ENCODE measurements at places on chromosomes 11 and 22. TPM values are rescaled to one million over a fixed set of nuclear protein-coding genes. Genes with fewer than 3 reads are reported as not detected.

DNA sequence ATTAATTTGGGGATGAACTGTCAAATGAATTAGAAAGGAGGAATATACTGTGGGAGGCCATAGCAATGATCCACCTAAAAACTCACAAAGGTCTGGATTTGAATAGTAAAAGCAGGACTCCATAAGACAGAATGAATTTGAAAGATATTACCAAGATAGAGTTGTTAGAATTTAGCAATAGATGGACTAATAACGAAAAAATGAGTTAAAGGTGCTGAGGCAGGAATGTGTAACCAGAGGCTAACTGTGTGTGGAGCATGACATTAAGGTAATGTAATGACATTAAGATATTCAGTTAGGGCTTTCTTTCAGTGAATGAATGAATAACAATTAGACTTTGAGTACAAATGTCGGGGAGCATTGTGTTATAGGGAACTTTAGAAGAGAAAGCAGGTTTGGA lies 51.3 kb downstream of the AASDHPPT start:
- H3K27ac ChIP-seq: no peak overlapping the region
- no peaks in the 10 kb centered on the region for H3K4me1 ChIP-seq
- no peaks in the 10 kb centered on the region for H3K27me3 ChIP-seq
- H3K36me3 ChIP-seq: no peaks in the 10 kb centered on the region
- DNase-seq: no peak

DNA sequence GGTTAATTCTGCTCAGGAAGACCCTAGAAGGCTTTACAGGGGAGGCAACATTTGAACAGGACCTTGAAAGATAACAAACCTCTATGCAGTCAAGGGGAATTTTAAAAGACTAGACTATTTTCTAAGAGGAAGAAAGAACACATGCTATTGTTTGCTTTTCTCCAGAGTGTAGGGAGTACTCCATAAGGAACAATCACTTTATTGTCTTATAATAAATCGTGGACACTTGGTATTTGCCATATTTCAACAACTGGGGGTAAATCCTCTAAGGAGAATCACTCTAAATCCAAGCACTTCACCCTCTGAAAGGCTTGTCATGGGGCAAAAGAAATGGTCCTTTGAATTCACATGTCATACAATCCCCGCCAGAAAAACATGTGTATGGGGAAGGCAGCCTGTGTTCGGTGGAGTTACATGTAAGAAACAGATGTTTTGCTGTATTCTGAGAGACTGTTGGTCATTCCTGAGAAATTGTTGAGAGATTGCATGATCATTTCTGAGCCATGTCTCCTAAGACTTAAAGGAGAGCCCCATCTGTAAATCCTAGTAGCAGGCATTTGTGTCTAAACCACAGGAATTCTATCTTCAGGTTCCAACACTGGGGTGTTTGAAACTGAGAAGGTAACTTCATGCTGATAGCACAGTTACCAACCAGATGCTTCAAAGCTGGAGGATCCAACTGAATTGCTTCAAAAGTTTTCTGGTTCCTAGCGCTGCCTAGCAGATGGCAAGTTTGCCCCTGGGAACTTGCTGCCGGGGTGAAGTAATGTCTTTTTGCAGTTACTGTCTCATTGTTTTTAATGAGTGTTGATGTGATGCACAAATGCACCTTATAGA lies 66.8 kb downstream of the FZD4 start:
- no peak for DNase-seq
- no peaks in the 10 kb centered on the region for H3K36me3 ChIP-seq
- H3K4me3 ChIP-seq: no peak overlapping the region
- H3K4me1 ChIP-seq: no peaks in the 10 kb centered on the region
- H3K27me3 ChIP-seq: no peaks in the 10 kb centered on the region
- no peak overlapping the region for H3K27ac ChIP-seq

- H3K4me1 ChIP-seq: peaks cover 20% of the 10 kb centered on the region
- DNase-seq: peak; percentile 73
- no peaks in the 10 kb centered on the region for H3K27me3 ChIP-seq
- peaks cover 11% of the 10 kb centered on the region for H3K36me3 ChIP-seq
- peak overlapping the region; percentile 90 for H3K4me3 ChIP-seq
Measured at GRCh38 chr22:31631436-31631835, 30.6 kb downstream of the PISD start.

- H3K4me3 ChIP-seq: no peak overlapping the region
- no peaks in the 10 kb centered on the region for H3K27me3 ChIP-seq
- H3K27ac ChIP-seq: no peak overlapping the region
- DNase-seq: peak; percentile 85
- no peaks in the 10 kb centered on the region for H3K36me3 ChIP-seq
Measured at GRCh38 chr11:64173616-64174355, 7.9 kb upstream of the MACROD1 start.

GRCh38 chr11:34329876-34330275 lies 27.9 kb downstream of the ABTB2 start:
- peaks cover 19% of the 10 kb centered on the region for H3K4me1 ChIP-seq
- H3K27me3 ChIP-seq: peaks cover 6% of the 10 kb centered on the region
- no peaks in the 10 kb centered on the region for H3K36me3 ChIP-seq
- H3K4me3 ChIP-seq: no peak overlapping the region
- DNase-seq: no peak
- H3K27ac ChIP-seq: no peak overlapping the region

- no peak for DNase-seq
- H3K4me1 ChIP-seq: no peaks in the 10 kb centered on the region
- no peak overlapping the region for H3K4me3 ChIP-seq
- H3K36me3 ChIP-seq: no peaks in the 10 kb centered on the region
- H3K27me3 ChIP-seq: peaks cover 10% of the 10 kb centered on the region
Measured at GRCh38 chr11:30578406-30578805, 7.7 kb downstream of the MPPED2 start.

DNA sequence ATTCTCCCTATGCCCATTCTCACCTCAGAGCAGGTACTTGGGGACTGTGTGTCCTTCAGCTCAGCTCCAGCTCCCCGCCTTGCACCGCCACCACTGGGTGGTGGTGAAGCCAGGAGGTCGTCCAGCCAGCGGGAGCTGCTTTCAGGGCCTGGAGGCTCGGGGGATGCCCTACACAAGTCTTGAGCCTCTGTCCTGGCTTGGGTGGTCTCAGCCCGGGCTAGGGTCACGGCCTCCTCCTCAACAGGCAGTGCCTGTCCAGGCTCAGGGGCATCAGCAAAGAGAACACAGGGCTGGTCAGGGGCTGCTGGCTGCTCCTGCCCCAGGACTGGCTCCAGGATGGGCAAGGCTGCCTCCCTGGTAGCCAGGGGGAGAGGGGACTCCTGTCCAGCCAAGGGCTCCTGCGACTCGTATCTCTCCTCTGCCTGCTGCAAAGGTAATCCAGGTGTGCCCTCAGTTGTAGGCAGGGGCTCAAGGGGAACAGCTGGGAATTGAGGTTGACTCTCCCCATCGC lies 12.2 kb downstream of the TNKS1BP1 start:
- H3K27me3 ChIP-seq: no peaks in the 10 kb centered on the region
- peaks cover 88% of the 10 kb centered on the region for H3K36me3 ChIP-seq
- H3K27ac ChIP-seq: no peak overlapping the region
- H3K4me1 ChIP-seq: peaks cover 21% of the 10 kb centered on the region
- H3K4me3 ChIP-seq: no peak overlapping the region

- H3K27me3 ChIP-seq: no peaks in the 10 kb centered on the region
- H3K4me3 ChIP-seq: no peak overlapping the region
- no peaks in the 10 kb centered on the region for H3K4me1 ChIP-seq
- H3K36me3 ChIP-seq: peaks cover 10% of the 10 kb centered on the region
Measured at GRCh38 chr11:8617063-8617462, 23.0 kb upstream of the STK33 start.

TUB gene
- total RNA-seq: 19.2 TPM

ZNF202 gene
- 5.6 TPM for total RNA-seq

IRAG1 gene
- 2.7 TPM for total RNA-seq

- peaks cover 77% of the 10 kb centered on the region for H3K36me3 ChIP-seq
- peak overlapping the region; percentile 73 for H3K27ac ChIP-seq
- H3K4me1 ChIP-seq: peaks cover 75% of the 10 kb centered on the region
- H3K4me3 ChIP-seq: peak overlapping the region; percentile 40
Measured at GRCh38 chr22:36379593-36380361, 8.0 kb downstream of the MYH9 start.

ROM1 gene
- total RNA-seq: 6.5 TPM

DNA sequence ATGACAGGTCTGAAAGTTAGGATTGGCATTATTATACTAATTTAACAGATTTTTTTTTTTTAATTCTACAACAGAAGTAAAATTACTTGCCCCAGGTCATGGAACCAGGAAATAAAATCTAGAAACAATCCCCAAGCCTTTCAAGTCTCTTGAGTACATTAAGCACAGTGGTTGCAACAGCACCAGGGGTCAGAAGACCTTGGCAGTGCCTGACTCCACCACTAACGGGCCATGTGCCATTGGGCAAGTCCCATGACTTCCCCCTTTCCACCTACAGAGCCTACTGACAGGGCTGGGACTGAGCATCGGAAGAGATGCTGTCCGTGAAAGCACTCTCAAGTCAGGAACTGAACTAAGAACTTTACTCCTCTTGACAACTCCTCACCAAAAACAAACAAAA lies 98.6 kb upstream of the AKIP1 start:
- no peak overlapping the region for H3K4me3 ChIP-seq
- no peaks in the 10 kb centered on the region for H3K27me3 ChIP-seq
- no peaks in the 10 kb centered on the region for H3K36me3 ChIP-seq
- H3K27ac ChIP-seq: no peak overlapping the region

VWA5A gene
- total RNA-seq: 12.3 TPM

DNA sequence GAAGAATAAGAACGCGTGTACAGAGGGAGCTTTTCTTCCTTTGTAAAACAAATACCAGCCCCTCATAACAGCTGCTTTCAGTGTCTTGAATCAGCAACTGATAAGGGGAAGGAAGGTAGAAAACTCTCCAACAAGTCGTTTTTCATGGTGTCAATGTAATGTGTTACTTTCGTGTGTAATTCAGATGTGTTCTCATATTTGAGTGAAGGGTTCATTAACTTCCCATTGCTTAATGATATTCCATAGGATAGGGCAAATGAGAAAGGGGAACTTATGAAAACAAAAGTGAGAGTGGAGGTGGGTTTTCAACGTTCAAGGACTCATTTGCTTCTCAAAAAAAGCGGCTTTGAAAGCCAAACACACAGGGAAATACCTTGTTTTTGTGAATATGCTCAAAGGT lies 452.1 kb downstream of the NTM start:
- H3K27me3 ChIP-seq: peaks cover 33% of the 10 kb centered on the region
- no peak overlapping the region for H3K27ac ChIP-seq
- DNase-seq: no peak
- H3K4me3 ChIP-seq: no peak overlapping the region
- H3K4me1 ChIP-seq: no peaks in the 10 kb centered on the region

GRCh38 chr11:130086669-130087068 lies 17.0 kb downstream of the APLP2 start:
- no peaks in the 10 kb centered on the region for H3K27me3 ChIP-seq
- no peak for DNase-seq
- H3K27ac ChIP-seq: no peak overlapping the region
- no peaks in the 10 kb centered on the region for H3K4me1 ChIP-seq
- peaks cover 5% of the 10 kb centered on the region for H3K36me3 ChIP-seq

SHANK3 gene
- 0.59 TPM for total RNA-seq

GRCh38 chr11:86672007-86672621 lies at the start of gene ME3:
ME3 (minus strand) TSS chr11:86672616.
- H3K27me3 ChIP-seq: no peaks in the 10 kb centered on the region
- H3K4me1 ChIP-seq: peaks cover 31% of the 10 kb centered on the region
- peak within 1 kb of the TSS; percentile 84 for H3K4me3 ChIP-seq

DNA sequence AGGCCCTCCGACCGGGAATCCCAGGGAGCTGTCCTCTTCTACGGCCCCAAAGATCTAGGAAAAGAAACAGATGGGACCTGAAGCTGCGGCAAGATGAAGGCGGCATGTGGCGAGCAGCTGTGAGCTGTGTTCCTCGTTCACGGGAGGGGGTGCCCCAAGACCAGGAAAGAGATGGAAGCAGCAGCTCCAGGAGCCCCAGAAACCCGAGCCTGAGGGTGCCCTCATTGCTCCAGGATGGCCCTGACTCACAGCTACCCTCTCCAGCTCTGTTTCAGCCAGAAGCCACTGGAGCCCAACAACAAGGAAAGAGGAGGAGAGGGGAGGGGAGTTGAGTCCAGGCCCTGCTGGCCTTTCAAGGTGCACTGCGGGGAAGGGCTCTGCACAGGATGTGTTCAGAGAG lies 23.7 kb upstream of the NAP1L4 start:
- H3K36me3 ChIP-seq: peaks cover 78% of the 10 kb centered on the region
- peaks cover 8% of the 10 kb centered on the region for H3K4me1 ChIP-seq
- H3K4me3 ChIP-seq: no peak overlapping the region
- H3K27me3 ChIP-seq: no peaks in the 10 kb centered on the region
- no peak overlapping the region for H3K27ac ChIP-seq

DNA sequence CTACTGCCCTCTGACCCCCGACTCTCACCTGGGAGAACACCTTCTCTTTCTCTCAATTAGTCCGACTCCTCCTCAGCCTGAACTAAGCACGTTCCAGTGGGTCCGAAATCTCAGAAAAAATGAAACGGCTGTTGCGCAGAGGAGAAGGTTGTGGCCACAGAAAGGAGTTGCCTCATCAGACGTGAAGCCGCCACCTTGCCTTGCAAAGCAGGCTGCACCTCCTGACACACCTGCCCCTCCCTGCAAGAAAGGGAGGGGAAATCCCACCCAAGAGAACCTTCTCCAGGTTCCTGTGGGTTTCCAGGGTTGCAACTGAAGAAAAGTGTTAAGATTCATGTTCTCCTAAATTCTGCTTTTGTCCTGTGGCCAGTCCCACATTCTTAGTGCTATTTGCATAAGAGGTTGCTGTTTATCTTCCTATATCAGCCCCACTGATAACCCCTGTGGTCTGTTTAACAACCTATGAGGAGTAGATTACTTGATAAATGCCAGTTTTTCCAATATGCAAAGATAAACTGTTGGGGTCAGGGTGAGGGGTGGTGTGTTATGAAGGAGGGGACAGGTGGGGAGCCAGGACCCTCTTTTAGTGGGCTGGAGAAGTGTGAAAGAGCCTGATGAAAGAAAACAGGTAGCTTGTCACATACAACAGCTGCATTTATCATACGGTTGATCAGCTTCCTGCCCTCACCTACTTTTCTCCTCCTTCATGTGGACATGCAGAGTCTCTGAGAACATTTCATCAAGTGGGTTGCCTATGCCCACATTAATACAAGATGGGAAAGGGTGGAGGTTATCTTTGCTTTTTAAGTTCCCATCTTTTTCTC lies 18.2 kb downstream of the ZBTB16 start:
- H3K4me3 ChIP-seq: no peak overlapping the region
- no peak overlapping the region for H3K27ac ChIP-seq
